Vagina (tissue), 2 donors: ENCODE measurements at places on chromosomes 5 and 9.

- no peak for DNase-seq
Measured at GRCh38 chr5:136396886-136397285, 31.5 kb upstream of the TRPC7 start.

GRCh38 chr9:95793924-95794828 lies 81.3 kb upstream of the ERCC6L2 start:
- DNase-seq, result no peak

- no peak for DNase-seq
Measured at GRCh38 chr5:107303171-107303968, 367.4 kb downstream of the EFNA5 start.

DNA sequence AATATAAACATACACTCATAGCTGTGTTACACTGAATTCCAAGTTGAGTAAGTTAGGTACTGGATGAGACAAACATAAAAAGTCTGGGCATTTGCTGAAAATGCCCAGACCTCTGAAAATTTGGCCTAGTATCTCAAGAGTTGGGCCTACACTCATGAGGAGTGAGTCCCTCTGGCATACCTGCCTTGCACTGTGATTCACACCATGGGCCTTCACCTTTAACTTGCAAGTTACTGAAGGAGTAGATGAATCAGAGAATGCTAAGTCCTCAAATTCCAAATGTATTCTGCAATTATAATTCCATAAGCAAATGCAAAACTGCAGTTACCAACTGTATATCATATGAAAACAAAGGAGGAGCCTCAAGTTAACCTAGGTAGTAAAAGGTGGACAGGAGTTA lies 32.3 kb upstream of the C9orf40 start:
- no peak for DNase-seq

DNA sequence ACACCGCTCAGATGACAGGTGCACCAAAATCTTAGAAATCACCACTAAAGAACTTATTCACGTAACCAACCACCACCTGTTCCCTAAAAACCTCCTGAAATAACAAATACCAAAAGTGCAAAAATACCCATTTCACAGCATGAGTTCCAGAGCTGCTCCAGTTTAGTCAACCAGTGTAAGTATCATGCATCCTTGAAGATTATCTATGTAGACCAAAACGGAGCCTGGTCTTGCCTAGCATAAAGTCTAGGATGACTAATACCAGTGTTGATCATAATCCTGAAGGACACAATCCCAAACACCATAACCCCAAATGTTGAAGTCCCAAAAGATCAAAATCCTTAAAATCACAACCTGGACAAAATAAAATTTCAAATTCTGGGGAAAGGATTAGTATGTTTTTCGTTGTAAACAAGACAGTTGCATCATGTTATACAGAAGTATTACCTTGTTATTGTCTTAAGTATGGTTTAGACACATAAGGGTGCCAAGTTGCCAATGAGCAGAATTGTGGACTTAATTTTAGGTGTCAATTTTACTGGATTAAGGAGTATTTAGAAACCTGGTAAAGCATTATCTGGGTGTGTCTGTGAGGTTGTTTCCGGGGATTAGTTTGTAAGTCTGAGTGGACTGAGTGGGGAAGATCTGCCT lies 18.1 kb downstream of the VCP start:
- DNase-seq, result no peak

- DNase-seq, result no peak
Measured at GRCh38 chr9:91195372-91196012, 166.2 kb downstream of the AUH start.

DNA sequence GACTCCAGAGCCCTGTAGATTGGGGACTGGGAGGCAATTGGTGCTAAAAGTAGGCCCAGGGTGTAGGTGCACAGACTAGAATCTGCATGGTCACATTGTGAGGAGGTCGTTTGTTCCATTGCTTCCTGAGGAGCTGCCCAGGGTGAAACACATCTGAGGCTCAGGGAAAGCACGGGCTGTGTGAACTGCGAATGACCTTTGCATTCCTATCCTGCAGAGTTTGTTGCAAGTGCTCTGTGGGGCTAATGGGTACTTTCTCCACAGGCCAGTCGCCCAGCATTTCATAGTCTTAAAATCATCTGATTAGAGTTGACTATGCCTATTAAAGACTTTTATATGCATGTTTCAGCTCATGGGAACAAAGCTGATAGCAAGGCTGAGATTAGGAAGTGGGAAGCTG lies 14.4 kb upstream of the SLC46A2 start:
- DNase-seq, result no peak

DNA sequence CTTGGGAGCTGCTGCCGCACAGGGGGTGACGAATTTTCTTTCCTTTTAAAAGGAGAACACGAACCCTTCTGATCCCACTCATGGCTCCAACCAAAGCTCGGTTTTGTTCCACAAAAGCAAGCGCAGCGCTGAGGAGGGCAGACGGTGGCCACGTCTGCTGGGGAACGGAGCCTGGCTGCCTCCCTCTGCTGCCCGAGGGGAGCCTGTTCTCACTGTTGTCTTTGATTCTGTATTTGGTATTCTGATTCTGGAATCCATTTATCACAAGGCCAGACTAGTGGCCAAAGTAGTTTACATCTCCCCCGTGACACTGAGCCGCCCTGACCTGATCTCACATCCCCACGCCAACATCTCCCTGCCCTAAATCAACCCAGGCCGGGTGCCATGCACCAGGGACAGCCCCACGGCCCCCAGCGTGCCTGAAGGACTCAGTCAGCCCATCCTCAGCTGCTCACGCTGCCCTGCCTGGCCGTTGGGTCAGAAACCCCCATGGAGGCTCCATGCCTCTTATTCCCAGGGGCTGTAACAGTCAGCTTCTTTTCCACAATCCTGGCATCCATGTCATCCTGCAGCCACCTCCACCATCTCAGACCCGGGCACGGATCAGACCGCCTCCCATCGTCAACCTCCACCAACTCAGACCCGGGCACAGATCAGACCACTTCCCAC lies 6.7 kb upstream of the NSMF start:
- no peak for DNase-seq

DNA sequence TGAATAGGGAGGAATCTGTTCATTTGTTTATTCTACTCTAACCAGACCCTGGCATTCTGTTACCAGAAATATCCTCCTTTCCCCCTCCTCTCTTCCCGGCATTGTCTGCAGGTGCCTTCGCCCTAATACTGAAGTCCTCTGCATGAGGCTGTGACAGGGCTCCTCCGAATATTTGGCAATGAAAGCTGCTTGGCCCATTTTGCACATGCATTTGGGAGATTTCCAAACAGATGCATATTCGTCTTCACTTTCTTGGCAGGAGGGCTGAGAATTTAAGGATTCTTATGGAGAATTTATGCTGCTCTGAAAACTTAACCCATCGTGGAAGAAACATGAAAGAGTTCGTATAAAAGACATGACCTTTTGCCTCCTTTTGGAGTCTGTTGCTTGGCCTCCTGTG lies 484.0 kb downstream of the ZNF608 start:
- no peak for DNase-seq

DNA sequence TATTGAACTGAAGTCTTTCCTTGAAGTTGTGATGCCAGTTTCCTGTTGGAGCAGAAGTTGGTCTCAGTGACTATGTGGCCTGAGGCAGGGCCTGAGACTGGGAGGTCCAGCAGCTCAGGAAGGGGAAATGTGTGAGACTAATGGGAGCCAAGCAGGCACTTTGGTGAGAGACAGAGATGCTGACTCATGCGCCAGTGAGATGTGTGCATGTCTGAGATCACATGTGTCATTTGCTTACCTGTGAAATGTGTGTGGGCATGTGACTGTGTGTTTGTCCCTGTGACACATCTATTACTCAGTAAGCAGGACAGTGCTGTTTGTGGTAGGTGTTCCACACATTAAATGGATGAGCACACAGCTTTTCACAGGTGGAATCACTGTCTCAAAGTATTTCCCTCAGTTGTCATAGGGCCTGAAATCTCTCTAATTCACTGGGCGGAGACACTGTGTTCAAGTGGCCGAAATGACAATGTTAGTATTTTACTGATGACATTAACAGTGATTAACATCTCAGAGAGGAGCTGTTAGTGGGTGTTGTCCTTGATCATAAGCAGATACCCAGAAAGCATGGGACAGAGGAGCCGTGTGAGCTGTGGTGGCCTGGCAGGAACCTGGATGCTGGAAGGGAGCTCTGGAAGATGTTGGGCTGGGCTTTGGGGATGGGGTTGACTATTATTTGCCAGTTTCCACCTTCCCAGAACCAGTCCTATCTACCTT lies 7.4 kb downstream of the NPR2 start:
- DNase-seq, result no peak

GRCh38 chr5:43106290-43106638 lies 14.4 kb upstream of the ZNF131 start:
- no peak for DNase-seq
